ENCODE measurements at places on chromosomes 16 and 17. TPM values are rescaled to one million over a fixed set of nuclear protein-coding genes. Genes with fewer than 3 reads are reported as not detected.
A peak's percentile ranks its signal among the peaks of the same experiment; 100 is the strongest.

The KRTAP4-3 gene
- total RNA-seq, result not detected

DNA sequence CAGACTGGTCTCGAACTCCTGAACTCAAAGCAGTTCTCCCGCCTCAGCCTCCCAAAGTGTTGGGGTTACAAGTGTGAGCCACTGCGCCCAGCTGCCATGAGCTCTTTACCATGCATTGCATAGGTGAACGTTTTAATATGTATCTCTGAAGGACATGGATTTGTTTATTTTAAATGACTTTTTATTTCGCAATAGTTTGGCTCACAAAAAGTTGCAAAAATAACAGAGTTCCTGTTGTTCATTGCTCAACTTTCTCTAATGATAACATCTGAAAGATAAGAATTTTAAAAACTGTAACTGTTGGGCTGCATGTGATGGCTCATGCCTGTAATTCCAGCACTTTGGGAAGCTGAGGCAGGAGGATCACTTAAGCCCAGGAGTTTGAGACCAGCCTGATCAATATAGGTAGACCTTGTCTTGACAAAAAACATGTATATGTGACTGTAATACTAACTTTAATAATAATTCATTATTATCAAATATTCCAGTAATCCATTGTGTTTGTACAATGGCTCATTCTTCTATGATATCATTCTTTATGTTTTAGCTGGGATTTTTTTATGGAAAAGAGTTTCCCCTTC, 80.1 kb downstream of the ABCC1 start:
- H3K36me3 ChIP-seq, result peaks cover 50% of the 10 kb centered on the region
- no peak overlapping the region for H3K4me3 ChIP-seq
- peaks cover 45% of the 10 kb centered on the region for H3K4me1 ChIP-seq

DNA sequence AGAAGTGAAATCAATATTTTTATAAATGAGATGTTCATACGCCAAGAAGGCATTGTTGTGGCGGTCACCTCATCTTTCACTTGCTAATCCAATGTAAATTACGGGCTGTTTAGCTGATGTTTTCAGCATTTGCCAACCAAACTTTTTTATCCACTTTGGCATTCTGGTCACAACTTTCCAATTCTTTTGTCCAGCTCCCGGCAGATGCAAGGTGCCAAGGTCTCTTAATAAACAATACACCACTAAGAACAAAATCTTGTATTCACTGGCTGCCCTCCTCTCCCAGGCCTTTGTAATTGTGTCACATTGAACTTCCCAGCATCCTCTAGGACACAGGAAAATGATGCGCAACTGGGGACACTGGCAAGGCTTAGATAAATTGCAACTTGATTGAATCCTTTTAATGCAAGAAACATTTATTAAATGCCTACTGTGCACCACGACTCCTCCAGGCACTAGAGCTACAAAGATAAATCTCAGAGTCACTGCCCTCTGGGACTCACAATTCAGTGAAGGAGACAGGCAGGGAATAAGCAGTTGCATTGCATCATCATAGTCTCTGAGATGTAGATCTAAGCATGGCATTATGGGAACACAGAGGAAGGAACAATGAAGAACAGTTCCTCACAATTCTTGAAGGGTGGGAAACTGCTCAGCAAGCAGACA, 165.4 kb upstream of the C16orf82 start:
- H3K4me1 ChIP-seq, result no peaks in the 10 kb centered on the region
- DNase-seq, result no peak
- no peaks in the 10 kb centered on the region for H3K36me3 ChIP-seq
- no peaks in the 10 kb centered on the region for H3K27me3 ChIP-seq
- no peak overlapping the region for H3K27ac ChIP-seq

DNA sequence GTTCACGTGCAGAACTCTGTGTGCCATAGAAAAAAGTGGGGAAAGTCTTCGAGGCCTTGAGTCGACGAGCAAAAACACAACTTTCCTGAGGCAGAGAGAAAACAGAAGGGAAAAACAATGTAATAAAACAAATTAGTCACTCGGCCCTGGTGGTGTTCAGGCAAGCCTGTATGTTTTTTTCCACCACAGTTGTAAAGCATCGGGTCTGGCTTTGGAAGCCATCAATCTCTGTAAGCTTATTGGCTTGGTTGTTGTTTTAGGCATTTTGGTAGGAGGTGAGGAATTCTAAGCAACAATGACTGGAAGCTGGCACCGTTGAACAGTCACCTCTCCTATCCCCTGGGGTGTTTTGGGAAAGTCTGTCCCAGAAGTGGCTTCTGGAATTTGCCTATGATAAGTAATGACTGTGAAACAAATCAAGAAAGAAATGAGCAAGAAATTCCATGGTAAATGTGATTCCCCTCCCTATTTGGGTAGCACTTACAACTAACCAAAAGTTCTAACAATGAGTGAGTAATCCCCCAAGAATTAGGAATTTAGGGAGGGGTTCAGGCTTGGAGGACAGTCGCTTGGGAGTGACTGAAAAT, 2.8 kb downstream of the CDH13 start:
- H3K4me3 ChIP-seq, result no peak overlapping the region
- peaks cover 23% of the 10 kb centered on the region for H3K4me1 ChIP-seq
- peak overlapping the region; percentile 4 for H3K27ac ChIP-seq
- H3K36me3 ChIP-seq, result no peaks in the 10 kb centered on the region
- DNase-seq, result peak; percentile 34

DNA sequence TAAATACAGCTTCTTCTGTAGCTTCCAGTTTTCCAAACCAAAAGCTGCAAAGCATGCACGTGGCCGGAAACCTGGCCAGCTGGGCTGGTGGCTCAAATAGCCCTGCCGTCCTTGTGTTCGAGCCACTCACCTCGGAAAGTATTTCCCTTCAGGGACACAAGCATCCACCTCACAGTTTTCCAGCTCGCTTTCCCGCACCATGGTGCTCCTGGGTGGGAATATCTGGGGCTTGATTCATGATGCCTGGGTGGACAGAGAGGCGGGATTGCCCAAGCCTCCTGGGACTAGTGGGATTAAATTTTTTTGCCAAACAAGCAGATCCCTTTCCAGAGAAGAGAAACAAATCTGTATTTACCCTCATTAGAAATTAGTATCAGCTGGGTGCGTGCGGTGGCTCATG, 7.1 kb upstream of the MVD start:
- no peaks in the 10 kb centered on the region for H3K27me3 ChIP-seq
- H3K36me3 ChIP-seq, result peaks cover 7% of the 10 kb centered on the region
- no peaks in the 10 kb centered on the region for H3K4me1 ChIP-seq

Measured in IMR-90 (cell line).